ENCODE measurements at places on chromosomes 7 and 10. TPM values are rescaled to one million over a fixed set of nuclear protein-coding genes. Genes with fewer than 3 reads are reported as not detected.

The CDC14C gene
- total RNA-seq, result not detected

The GPC2 gene
- not detected for total RNA-seq

The SEMA3C gene
- 123 TPM for total RNA-seq

The ANKRD7 gene
- total RNA-seq, result not detected

The ATXN7L1 gene
- 12.6 TPM for total RNA-seq

The PRLHR gene
- total RNA-seq, result not detected

The TAS2R4 gene
- 0.51 TPM for total RNA-seq

The MMD2 gene
- total RNA-seq, result not detected

The FKBP6 gene
- not detected for total RNA-seq

The RASA4B gene
- total RNA-seq, result 4.9 TPM

The SLF2 gene
- total RNA-seq, result 32.6 TPM

The ELAPOR2 gene
- total RNA-seq, result 29.5 TPM

The LRRC4 gene
- total RNA-seq, result 2.4 TPM

The SPDYE16 gene
- total RNA-seq, result 3.8 TPM

The PKD2L1 gene
- not detected for total RNA-seq

The GUSB gene
- total RNA-seq, result 48.6 TPM

The PNLIPRP2 gene
- not detected for total RNA-seq

The MAD1L1 gene
- 21.0 TPM for total RNA-seq

The AGMO gene
- total RNA-seq, result 28.6 TPM

The EN2 gene
- not detected for total RNA-seq

The GSTK1 gene
- total RNA-seq, result 179 TPM

The TYSND1 gene
- 13.8 TPM for total RNA-seq

The IL15RA gene
- 62.2 TPM for total RNA-seq

The INA gene
- total RNA-seq, result not detected

The GPR15LG gene
- not detected for total RNA-seq

The HABP2 gene
- not detected for total RNA-seq

The GBX1 gene
- total RNA-seq, result not detected

The NKX6-2 gene
- not detected for total RNA-seq

The OR2A1 gene
- total RNA-seq, result not detected

The POU6F2 gene
- total RNA-seq, result not detected

The PITX3 gene
- not detected for total RNA-seq

The FRA10AC1 gene
- 19.4 TPM for total RNA-seq

All from subcutaneous adipose tissue (tissue), 4 donors.